ENCODE measurements at places on chromosomes 1 and 21.

GRCh38 chr21:42122398-42122797 is 51.3 kb downstream of the UMODL1 start:
- no peak for DNase-seq

- no peak for DNase-seq
These were observed 61.1 kb upstream of the KIF1B start for GRCh38 chr1:10149231-10149630.

DNA sequence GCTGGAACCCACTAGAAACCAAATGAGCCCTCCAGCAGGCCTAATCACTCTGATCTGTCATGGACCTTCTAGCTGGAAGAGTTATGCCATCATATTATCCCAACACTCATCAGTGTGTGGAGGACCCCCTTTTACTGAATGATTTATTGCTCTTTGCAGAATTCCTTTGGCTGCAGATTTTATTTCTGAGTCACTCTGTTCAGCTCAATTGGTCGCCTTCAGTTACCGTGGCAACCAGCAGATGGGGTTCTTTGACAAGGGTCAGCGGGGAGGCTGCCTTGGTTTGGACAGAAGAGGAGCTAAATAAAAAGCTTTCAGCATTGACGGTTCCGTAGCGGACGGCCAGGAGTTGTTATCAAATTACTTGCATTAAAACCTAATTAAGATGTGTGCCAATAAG is 220.1 kb downstream of the SDCCAG8 start:
- no peak for DNase-seq

- DNase-seq = no peak
These were observed 110.9 kb downstream of the DENND1B start for GRCh38 chr1:197664391-197664790.
